Stimulated activated CD4-positive, alpha-beta T cell treated with anti-CD3 and anti-CD28 coated beads, TNF-alpha, amount 100 ng/mL, for 1 hour (primary cell): ENCODE measurements at places on chromosomes 1 and 21.
A peak's percentile ranks its signal among the peaks of the same experiment; 100 is the strongest.

DNA sequence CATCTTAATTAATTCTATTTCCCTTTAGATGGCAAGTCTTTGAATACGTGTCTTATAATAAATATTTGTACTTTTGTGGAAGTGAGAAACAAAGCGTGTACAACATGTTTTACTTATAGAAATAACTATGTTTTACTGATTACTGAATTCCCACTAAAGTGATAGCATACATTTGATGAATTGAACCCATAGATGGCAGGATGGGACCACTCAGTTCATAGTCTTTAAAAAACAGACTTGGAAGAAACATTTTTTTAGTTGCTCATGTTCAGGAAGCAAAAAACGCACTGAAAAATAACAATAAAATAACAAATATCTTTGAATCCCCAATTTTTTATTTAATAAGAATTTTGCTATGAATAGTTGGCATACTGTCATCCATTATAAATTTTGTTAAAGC lies 507.1 kb upstream of the ZRANB2 start:
- no peak for DNase-seq

GRCh38 chr1:25034736-25035522 lies 104.9 kb upstream of the RUNX3 start:
- no peak for DNase-seq

DNA sequence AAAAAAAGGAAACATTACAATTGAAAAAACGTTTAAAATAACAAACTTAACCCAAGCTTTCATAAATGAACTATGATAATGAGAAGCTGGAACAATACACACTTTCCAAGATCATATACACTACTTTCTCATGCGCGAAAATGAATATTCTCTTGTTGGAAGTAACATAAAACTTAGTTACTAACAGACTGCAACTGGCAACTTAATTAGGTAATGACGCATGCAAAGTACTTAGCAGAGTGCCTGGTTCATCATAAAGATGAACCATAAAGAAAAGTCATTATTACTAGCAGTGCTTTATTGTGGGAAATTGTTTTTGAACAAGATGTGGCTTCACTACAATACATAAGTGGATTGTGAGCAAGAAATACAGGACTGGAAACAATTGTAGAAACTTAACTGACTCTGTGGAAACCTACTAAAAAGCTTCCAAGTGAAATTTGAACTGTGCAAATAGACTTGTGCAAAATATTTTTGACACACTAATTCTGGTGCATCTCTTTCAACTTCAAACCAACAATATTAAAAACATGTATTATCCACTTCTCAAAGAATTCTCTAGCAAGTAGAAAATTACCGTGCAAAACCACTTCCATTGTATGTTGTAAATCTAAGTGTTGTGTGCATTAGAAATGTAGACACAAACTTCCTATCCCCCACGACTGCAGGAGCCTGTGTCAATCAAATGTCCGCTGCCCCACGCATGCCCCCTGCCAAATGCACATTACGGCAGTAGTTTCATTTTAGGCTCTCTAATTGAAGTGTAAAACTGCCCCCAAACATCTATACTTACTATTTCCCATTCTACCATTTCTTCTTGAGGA lies 2.0 kb downstream of the ARHGAP29 start:
- no peak for DNase-seq

DNA sequence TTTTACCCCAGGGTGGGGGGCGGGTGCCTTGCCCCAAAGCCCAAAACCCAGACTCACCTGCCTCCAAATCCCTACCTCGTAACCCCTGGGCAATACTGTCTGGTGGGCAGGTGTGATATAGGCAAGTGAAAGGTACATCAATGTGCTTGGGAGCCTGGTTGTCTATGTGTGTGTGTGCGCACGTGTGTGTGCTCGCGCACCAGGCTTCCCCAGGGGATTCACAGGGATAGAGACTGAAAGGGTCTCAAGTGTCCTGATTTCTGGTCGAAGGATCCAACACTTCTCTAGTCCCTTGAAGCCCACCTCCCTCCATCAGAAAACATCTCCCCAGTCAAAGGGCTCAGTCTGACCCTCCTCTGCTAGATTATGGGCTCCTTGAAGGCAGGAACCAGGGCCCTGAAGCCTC lies 28.9 kb upstream of the EPB41 start:
- no peak for DNase-seq

- DNase-seq = no peak
Measured at GRCh38 chr21:39319814-39320332, 6.4 kb upstream of the BRWD1 start.

DNA sequence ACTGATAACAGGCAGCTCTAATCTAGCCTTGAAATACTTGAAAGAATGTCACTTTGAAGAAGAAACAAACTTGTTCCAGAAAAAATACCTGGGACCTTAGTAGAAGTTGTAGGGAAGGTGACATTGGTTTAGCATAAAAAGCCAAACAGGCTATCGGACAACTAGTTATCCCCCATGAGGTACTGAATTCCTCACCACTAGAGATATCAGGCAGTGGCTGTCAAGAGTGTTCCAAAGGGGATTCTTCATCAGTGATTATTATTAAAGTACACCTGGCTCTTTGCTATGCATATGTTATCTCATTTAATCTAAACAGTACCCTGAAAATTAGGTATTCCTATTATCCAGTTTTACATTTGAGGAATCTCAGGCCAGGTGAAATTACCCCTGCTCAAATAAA lies 13.1 kb upstream of the HMGN2 start:
- no peak for DNase-seq

GRCh38 chr1:30783256-30783915 lies 25.8 kb upstream of the LAPTM5 start:
- no peak for DNase-seq

DNA sequence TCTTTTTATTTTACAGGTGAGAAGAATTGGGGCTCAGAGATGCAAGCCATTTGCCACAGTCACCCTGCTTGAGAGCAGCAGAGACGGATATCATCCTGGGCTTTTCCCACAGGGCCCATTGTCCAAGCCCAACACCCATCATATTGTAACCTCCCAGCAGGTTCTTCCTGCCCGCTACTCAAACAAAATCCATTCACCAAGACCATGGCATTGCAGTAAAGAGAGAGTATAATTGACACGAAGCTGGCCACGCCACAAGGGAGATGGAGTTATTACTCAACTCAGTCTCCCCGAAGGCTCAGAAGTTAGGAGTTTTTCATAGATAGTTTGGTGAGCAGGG lies 60.9 kb upstream of the KLHDC7A start:
- DNase-seq = no peak

DNA sequence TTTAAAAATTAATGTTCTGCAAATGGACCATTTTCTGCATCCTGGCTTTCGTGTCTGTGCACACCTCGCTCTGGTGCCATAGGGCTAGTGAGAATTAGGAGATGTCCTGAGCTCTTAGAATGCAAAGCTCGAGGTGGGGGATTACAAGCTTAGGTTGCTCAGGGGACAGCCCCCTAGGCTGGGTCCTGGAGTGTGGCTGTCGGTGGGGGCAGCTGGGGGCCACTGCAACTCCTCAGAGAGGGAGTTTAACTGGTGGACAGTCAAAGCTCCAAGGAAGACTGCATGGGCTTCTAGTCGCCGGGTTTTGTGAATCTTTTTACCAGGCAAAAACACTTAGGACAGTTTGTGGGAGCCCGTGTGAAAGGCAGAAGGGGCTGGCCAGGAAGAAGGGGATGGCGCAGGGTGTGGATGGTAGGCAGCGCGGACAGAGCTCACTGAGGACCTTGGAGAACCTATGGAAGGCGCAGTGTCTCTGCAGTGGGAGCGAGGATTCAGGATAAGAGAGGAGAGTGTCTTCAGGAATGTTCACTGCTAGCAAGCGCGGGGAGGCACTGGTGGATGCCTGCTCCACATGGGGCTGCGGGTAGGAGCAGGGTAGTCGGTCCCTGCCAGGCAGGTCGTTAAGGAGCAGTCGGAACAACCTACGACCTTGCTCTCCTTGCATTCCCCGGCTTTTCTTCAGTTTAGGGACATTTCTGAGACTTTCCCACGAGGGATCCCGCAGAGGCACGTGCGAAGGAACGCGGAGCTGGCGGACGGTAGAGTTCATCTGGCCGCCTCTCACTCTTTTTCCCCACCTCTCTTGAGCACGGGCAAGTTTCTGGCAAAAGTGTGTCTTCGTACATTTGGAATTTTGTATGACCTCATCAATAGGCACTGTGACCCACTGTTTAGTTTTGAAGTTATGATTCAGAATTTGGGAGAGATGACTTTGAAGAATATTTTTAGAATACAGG lies 12.9 kb upstream of the KCNE1 start:
- no peak for DNase-seq

DNA sequence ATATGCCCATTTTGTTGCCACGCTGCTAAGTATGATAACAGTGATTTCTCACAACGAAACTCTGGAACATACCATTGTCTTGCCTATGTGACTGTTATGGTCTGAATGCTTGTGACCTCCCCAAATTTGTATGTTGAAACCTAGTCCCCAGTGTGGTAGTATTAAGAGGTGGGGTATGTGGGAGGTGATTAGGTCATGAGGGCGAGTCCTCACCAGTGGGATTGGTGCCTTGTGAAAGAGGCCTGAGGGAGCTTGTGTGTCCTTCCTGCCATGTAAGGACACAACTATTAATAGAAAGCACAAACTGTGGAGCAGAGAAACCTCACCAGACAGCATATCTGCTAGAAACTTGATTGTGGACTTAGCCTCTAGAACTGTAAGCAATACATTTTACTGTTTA lies 84.6 kb downstream of the SELENOF start:
- no peak for DNase-seq

- no peak for DNase-seq
Measured at GRCh38 chr1:27575840-27576331, 28.1 kb downstream of the AHDC1 start.

GRCh38 chr1:10440305-10440704 lies 9.5 kb upstream of the CORT start:
- no peak for DNase-seq

DNA sequence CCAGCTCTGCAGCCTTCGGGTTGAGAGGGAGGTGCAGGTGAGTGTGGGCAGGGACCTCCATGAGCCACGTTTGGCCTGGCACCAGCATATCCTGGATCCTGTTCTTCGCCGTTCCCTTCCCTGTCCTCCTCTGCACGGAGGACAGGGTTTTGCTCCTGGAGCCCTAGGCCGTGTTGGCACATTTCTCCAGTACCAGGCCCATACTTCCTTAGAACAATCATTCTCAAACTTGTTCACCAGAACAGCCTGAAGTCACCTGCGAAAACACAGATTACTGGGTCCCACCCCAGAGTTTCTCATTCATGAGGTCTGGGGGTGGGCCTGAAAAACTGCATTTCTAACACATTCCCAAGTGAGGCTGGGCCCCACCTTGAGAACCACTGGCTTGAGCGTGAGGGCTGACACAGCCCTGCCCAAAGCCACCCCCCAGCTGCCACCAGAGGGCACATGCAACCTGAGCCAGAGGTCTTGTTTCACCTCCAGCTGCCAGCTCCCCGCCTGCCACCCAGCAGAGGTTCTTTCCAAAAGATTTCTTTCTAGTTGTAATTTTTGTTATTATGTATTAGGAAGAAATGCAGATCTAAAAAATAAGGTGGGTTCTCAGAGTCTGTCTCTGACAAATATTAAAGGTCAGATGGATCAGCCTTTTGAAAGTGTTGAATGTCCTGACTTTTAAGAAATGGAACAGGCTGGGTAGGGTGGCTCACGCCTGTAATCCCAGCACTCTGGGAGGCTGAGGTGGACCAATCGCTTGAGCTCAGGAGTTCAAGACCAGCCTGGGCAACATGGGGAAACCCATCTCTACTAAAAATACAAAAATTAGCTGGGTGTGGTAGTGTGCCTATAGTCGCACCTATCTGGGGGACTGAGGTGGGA lies 39.6 kb upstream of the LDLRAP1 start:
- peak; percentile 47 for DNase-seq

- no peak for DNase-seq
Measured at GRCh38 chr1:221069986-221070385, 190.7 kb downstream of the HLX start.

- DNase-seq = no peak
Measured at GRCh38 chr1:182340233-182341058, 51.1 kb downstream of the GLUL start.

DNA sequence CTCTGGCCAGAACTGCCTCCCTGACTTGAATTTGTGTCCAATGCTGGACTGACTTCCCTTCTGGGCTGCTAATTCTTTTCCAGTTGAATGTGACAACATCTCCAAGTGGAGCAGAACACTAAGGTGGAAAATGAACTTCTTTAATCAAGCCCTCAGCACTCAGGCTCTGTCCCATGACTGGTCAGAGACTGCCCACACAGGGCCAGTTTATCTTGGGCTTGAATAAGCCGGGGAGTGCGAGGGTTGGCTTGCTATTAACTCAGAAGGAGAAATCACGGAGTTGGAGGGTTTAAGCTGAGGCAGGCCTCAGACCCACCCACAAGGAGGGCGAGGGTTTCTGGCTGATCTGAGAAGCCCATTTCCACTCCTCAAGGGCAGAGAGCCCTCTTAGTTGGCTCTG lies 12.4 kb downstream of the KCNA10 start:
- DNase-seq = no peak

GRCh38 chr1:54818461-54819194 lies 17.5 kb upstream of the TTC22 start:
- DNase-seq = no peak

DNA sequence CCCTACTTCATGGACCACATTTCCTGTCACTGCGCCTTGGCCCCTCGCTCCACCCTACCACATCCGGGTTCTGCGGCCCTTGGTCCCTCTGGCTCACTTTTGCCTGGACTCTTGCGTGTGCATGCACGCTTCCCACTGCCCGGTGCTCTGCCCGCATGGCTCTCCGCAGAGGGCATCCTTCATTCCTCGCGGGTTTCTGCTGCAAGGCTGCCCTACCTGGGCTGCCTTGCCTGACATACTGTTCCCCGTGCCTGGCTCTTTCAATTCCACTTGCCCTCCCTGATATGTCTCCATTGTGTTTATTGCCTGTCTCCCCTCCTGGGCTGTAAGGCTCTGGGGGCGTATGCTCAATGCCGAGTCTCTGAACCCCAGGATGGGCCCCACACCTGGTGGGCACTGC lies 26.4 kb downstream of the MX2 start:
- no peak for DNase-seq

GRCh38 chr1:14705824-14706223 lies 107.3 kb downstream of the KAZN start:
- DNase-seq = no peak

GRCh38 chr1:212610575-212610967 lies 2.0 kb downstream of the ATF3 start:
- DNase-seq = no peak

GRCh38 chr21:18142655-18143054 lies 102.0 kb upstream of the CHODL start:
- DNase-seq = no peak

DNA sequence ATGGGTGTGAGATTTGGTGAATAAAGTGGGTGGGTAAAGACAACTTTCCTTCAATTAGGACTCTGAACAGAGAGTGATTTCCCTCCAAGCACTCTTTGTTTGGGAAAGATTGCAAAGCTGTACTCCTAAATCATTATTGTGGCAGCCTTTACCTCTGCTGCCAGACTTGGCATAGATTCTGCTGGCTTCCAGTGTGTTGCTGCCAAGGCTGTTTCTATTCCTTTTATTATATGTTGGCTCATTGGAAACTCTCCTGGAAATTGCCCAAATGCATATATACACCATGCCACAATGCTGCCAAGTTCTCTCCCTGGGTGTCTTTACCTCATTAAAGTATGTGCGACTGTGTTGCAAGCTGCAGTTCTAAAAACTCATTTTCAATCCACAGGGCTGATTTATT lies 668.0 kb downstream of the MRPL39 start:
- DNase-seq = no peak

- peak; percentile 4 for DNase-seq
Measured at GRCh38 chr1:202860744-202861419, 28.1 kb downstream of the RABIF start.
